ENCODE measurements at places on chromosomes 1 and 21.

GRCh38 chr21:45875881-45876280, 105.7 kb upstream of the COL6A1 start:
- no peak for DNase-seq

- DNase-seq: no peak
Measured at GRCh38 chr1:234437423-234438171, 41.4 kb downstream of the TARBP1 start.

- no peak for DNase-seq
Measured at GRCh38 chr1:113133038-113133437, 60.0 kb downstream of the LRIG2 start.

DNA sequence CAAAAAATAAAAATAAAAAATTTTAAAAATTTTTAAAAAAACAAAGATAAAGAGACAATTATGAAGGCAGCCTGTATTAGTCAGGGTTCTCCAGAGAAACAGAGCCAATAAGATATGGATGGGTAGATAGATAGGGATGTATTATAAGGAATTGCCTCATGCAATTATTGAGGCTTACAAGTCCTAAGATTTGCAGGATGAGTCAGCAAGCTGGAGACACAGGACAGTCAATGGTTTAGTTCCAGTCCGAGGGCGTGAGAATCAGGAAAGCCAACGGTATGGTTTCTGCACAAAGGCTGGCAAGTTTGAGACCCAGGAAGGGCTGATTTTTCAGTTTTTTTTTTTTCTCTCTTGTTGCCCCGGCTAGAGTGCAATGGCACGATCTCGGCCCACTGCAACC, 24.1 kb upstream of the EIF4G3 start:
- DNase-seq: no peak

DNA sequence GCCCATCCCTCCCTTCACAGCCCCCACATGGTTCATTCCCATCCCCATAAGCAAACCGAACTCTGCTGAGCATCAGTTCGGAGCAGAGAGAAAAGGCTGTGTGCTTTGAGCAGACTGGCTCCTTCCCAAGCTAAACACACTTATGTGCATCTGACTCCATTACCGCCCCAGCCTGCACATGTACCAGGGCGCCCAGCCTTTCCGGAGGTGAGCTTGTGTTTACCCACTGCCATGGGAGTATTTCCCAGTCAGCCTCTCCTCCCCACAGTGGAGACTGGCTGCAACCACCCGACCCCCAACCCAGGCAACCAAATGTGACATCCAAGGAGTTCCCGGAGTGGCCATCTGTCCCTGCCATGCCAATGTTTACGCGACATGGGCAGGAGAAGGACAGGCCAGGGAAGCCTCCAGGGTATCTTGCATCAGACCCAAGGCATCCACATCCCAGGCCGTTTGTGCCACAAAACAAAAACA, 9.4 kb downstream of the TIAM1 start:
- no peak for DNase-seq

GRCh38 chr1:109369167-109369746, 28.5 kb downstream of the SORT1 start:
- DNase-seq: no peak

DNA sequence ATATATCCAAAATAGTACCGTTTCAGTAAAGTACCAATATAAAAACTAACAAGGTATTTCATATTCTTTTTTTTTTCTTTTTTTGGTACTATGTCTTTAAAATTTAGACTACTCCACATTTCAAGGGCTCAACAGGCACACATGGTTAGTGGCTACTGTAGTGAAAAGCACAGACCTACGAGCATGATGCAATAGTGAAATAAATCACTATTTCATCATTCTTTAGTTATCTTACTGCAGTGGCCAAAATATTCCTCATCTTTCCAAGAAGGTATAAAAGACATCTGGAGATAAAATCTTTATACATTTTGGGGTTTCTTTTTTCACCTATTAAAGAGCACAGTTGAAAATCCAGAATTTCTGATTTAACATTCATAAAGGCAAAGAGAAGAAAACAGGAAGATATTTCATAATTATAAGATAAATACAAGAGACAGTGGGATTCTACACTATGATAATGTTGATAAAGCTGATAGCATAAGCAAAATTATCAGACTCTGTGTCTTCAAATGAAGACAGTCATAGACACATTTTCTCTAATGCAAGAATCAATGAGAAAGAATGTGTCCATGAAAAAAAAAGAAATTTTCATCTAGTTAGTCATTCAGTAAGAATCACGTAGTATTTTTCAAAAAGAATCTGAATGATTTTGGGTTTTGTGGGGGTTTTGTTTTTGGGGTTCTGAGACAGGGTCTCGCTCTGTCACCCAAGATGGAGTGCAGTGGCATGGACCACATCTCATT, 41.9 kb downstream of the CEP170 start:
- DNase-seq: no peak

- DNase-seq: no peak
Measured at GRCh38 chr1:26284597-26285347, 4.9 kb downstream of the SH3BGRL3 start.

- no peak for DNase-seq
Measured at GRCh38 chr1:170518965-170519364, 13.0 kb upstream of the GORAB start.

DNA sequence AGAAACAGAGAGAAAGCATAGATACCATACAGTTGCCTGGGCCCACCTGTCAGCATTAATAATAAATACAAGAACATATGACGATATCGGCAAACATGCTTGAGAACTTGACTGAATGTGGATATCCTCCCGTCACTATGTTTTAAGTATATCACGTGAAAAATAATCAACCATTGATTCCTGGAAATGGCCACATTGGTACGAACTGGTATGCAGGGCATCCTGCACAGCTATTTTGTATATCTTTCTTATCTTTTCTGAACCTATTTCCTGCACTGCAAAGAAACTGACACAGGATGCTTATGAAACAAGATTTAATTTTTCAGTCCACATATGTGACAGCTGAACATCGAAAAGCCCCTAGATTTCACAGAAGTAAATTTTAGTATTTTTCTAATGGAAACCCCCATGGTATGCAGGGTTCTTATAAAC, 22.8 kb upstream of the RGS1 start:
- no peak for DNase-seq

DNA sequence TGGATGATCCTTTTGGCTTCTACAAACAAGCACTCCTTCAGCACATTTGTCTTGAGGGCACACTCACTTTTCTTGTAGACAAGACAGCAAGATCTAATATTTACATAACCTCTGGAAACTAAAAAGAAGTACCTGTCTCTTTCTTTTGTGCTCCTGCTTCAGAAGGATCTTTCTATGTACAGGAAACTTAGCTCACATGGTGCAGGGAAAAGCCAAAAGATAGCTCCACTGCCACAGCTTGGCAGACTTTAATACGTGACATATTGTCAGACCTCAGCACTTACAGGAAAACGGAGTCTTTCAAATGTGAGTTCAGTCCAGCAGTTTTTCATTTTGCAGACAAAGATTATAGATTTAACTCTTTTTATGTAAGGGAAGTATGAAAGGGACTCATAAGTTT, 225.5 kb upstream of the SAMSN1 start:
- no peak for DNase-seq

- DNase-seq: no peak
Measured at GRCh38 chr1:89781494-89782126, 39.2 kb upstream of the LRRC8D start.

DNA sequence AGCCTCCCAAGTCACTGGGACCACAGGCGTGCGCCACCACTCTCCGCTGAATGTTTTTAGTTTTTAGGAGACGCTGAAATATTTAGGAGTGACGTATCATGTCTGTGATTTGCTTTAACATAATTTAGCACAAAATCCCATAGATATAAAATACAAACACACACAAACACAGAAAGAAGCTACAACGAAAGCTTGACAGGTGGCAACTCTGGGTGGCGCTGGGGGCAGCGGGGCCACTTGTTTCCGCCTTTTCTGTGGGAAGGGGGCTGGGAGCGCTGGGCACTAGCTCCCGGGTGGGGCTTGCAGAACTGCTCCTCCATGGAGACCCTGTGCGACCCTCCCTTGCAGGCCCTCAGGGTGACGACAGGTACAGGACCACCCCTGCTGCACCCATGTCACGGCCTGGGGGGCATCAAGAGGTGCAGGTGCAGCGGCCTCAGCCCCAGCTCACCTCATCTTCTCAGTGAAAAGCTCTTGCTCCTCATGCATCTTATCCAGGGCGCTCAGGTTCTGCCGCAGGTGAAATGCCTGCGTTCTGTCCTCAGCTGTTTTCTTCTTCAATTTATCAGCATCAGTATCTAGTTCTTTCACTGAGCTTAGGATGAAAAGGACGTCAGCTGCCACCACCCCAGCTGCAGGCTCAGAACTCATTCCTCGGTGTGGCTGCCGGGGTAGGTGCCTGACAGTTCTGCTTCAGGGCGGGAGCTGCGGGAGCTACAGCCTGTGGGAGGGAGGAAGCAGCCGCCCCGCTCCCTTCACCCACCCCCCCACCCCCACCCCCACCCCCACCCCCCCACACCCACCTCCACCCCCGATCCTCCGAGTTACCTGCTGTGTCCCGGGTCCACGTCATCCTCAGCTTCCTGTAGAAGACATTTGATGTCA, 15.3 kb downstream of the CFAP74 start:
- no peak for DNase-seq

GRCh38 chr1:182191381-182192115, 130.0 kb upstream of the ZNF648 start:
- no peak for DNase-seq

- no peak for DNase-seq
Measured at GRCh38 chr1:200518524-200518923, 102.0 kb downstream of the KIF14 start.

GRCh38 chr1:19563324-19564097, 78.2 kb upstream of the CAPZB start:
- no peak for DNase-seq

All from type B pancreatic cell (in vitro differentiated cells).